ENCODE measurements at places on chromosomes 13 and 19. TPM values are rescaled to one million over a fixed set of nuclear protein-coding genes. Genes with fewer than 3 reads are reported as not detected.

Gene GSX1
- total RNA-seq: not detected

Gene CCL25
- total RNA-seq: not detected

Gene ZNF763
- 9.8 TPM for total RNA-seq

Gene RASIP1
- total RNA-seq: 23.3 TPM

Gene PCDH8
- not detected for total RNA-seq

Gene RNF113B
- total RNA-seq: not detected

Gene ADPRHL1
- 1.5 TPM for total RNA-seq

Gene PRTN3
- total RNA-seq: not detected

Gene IL17D
- 0.44 TPM for total RNA-seq

Gene ZNF66
- total RNA-seq: 5.8 TPM

Gene ADAMTS10
- total RNA-seq: 48.8 TPM

Gene CCDC8
- total RNA-seq: 18.9 TPM

Gene NOVA2
- 8.5 TPM for total RNA-seq

Gene CGB3
- not detected for total RNA-seq

Gene RCBTB1
- total RNA-seq: 18.9 TPM

Gene ATCAY
- total RNA-seq: 0.16 TPM

Gene CLDND2
- 1.1 TPM for total RNA-seq

Gene IGFL2
- not detected for total RNA-seq

Gene C13orf46
- total RNA-seq: 1.1 TPM

Gene SERTAD3
- total RNA-seq: 38.4 TPM

Gene ZNF491
- total RNA-seq: 2.5 TPM

Gene ZNF528
- 32.0 TPM for total RNA-seq
